ENCODE measurements at places on chromosomes 2 and 18.

DNA sequence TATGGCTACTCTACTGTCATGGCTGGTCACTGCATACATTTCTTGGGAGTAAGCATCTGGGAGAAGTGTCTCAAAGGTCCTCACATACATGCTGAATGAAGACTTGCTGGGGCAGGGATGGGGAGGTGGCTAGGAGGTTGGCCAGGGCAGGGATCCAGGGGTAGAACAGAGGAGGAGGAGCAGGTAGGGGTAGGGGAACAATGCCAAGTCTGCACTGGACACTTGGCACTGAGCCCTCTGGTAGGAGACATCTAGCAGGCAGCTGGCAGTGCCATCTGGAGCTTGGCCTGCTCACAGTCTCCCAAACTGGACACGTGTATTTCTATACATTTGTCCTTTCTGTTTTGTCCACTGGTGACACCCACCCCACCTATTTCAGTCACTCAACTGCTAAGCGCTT is 62.7 kb upstream of the REV1 start:
- no peak for DNase-seq

GRCh38 chr18:5066380-5066977 is 130.6 kb downstream of the AKAIN1 start:
- no peak for DNase-seq

DNA sequence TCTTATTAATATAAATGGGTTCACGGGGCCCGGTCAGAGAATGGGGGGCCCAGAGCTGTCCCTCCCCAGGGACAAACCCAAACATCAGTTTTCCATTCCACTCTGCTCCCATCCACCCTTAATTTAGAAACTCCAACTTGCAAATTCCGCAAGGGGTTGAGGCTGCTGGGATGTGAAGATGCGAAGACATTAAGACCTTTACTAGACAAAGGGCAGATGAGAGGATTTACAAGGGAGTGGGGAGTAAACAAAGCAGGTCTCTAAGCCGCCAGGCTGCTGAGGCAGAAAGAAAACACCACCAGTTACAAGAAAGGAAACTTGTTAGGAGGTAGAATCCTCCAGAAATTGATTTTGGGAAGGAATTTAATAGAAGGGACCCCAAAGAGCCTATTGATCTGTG is 33.1 kb downstream of the MARCO start:
- DNase-seq, result no peak

DNA sequence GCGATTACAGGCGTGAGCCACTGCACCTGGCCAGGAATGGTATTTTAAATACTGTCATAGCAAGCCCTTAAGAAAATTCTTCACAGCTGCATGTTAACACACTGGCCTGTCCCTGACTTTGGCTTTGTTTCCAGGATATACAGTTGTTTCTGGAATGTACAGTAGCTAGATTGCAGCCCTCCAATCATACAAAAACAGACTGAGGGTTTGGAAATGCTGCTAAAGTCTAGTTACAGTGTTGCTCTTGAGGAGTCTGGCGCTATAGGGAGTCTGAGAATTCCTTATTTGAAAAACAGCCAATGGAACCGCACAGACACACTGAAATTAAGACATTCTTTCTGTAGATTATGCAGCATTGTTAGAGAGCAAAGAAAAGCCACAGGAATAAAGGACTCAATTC is 37.7 kb downstream of the STON1 start:
- DNase-seq, result no peak

- DNase-seq, result no peak
Measured at GRCh38 chr2:12770300-12770968, 53.7 kb downstream of the TRIB2 start.

DNA sequence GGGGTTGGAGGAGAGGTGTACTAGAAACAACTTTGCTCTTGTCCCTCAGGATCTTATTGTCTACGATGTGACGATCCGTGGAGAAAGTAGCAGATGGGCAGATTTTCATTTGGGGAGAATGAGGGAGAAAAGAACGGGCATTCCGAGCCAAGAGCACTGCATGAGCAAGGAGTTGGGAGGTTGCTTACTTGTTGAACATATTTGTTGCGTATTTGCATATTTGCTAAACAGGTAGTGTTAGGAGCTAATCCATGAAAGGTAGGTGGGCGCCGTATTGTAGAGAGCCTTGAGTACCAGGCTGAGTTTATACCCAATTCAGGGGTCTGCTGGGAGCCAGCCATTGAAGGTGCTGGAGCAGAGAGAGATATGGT is 490 bp downstream of the BCS1L start:
- DNase-seq, result no peak

Data from CD8-positive, alpha-beta memory T cell (primary cell).